ENCODE measurements at places on chromosomes 5 and 9. TPM values are rescaled to one million over a fixed set of nuclear protein-coding genes. Genes with fewer than 3 reads are reported as not detected.

The FAM221B gene
- not detected for total RNA-seq

The RASGEF1C gene
- 0.64 TPM for total RNA-seq

The TAF11L10 gene
- total RNA-seq: not detected

The RANBP3L gene
- not detected for total RNA-seq

- peak overlapping the region; percentile 79 for H3K27ac ChIP-seq
- no peak overlapping the region for H3K4me3 ChIP-seq
- no peaks in the 10 kb centered on the region for H3K27me3 ChIP-seq
- DNase-seq: no peak
- H3K4me1 ChIP-seq: peaks cover 45% of the 10 kb centered on the region
Observed at GRCh38 chr5:33275391-33275790, 165.4 kb upstream of the TARS1 start.

- no peaks in the 10 kb centered on the region for H3K4me1 ChIP-seq
- H3K27ac ChIP-seq: no peak overlapping the region
- peaks cover 2% of the 10 kb centered on the region for H3K27me3 ChIP-seq
- DNase-seq: no peak
- H3K36me3 ChIP-seq: no peaks in the 10 kb centered on the region
Observed at GRCh38 chr5:124104344-124104743, 592.4 kb downstream of the CSNK1G3 start.

GRCh38 chr5:150574818-150575547 lies 65.5 kb upstream of the SYNPO start:
- H3K27ac ChIP-seq: no peak overlapping the region
- H3K27me3 ChIP-seq: peaks cover 7% of the 10 kb centered on the region
- H3K4me3 ChIP-seq: no peak overlapping the region
- DNase-seq: no peak

DNA sequence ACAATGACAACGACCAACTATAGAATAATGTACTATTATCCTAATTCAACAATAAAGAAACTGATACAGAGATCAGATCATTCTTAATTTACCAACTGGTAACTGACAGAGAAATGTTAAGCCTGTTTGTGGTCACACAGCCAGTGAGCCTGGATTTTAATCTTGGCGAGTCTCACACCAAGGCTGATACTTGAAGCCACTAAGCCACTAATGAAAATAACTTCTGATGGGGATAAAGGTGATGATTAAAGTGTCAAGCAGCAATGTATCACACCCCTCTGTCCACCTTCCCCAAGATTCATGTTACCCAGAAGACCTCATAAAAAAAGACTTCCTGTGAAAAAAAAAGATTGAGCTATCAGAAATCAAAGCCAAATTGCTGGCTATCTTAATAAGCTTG lies 350.5 kb downstream of the SPOCK1 start:
- H3K27ac ChIP-seq: no peak overlapping the region
- H3K27me3 ChIP-seq: peaks cover 4% of the 10 kb centered on the region
- no peaks in the 10 kb centered on the region for H3K36me3 ChIP-seq
- H3K4me1 ChIP-seq: peaks cover 11% of the 10 kb centered on the region
- DNase-seq: no peak

GRCh38 chr9:117344892-117345660 lies 69.8 kb downstream of the ASTN2 start:
- H3K4me3 ChIP-seq: no peak overlapping the region
- no peak for DNase-seq
- H3K27me3 ChIP-seq: peaks cover 2% of the 10 kb centered on the region
- H3K27ac ChIP-seq: no peak overlapping the region
- no peaks in the 10 kb centered on the region for H3K4me1 ChIP-seq

- H3K36me3 ChIP-seq: peaks cover 6% of the 10 kb centered on the region
- H3K27ac ChIP-seq: no peak overlapping the region
- no peak for DNase-seq
- peaks cover 5% of the 10 kb centered on the region for H3K27me3 ChIP-seq
- H3K4me3 ChIP-seq: peak overlapping the region; percentile 85
Observed at GRCh38 chr9:133276001-133276884, 1.2 kb upstream of the ABO start.

DNA sequence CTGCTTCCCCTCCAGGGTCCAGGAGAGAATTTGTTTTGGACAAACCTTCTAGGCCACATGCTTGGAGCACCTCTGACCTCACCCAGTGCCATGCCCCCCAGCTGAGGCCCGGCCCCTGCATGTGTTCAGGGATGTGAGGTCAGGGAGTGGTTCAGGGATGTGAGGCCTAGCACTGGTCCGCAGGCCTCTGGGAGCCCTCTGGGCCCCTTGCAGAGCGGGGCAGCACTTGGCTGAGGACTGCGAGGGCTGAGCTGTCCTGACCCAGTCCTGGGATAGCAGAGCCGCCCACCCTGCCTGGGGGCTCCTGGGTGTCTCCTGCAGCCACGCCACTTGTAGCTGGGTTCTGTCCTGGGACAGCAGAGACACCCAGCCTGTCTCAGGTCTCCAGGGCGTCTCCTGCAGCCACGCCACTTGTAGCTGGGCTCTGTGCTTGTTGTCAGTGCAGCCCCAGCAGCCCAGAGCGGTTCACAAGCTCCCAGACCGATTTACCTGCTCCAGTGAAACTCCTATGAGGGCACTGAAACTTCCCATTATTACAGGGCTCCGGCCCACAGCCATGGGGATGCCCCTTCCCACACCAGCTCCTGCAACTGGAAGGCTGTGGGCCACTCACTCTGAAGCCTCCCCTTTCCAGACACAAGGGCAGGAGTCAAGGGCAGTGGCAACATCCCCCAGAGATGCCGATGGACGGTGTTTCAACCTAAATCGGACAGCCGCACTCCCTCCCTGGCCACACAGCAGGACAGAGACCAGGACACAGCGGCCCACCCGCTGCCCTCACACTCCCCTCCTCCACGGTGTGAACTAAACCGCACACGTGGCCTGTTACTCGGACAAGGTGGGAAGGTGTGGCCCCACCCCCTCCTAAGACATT lies 5.4 kb upstream of the CEP72 start:
- H3K27me3 ChIP-seq: peaks cover 12% of the 10 kb centered on the region
- peaks cover 4% of the 10 kb centered on the region for H3K4me1 ChIP-seq
- peak overlapping the region; percentile 25 for H3K27ac ChIP-seq
- DNase-seq: no peak
- peaks cover 5% of the 10 kb centered on the region for H3K36me3 ChIP-seq

DNA sequence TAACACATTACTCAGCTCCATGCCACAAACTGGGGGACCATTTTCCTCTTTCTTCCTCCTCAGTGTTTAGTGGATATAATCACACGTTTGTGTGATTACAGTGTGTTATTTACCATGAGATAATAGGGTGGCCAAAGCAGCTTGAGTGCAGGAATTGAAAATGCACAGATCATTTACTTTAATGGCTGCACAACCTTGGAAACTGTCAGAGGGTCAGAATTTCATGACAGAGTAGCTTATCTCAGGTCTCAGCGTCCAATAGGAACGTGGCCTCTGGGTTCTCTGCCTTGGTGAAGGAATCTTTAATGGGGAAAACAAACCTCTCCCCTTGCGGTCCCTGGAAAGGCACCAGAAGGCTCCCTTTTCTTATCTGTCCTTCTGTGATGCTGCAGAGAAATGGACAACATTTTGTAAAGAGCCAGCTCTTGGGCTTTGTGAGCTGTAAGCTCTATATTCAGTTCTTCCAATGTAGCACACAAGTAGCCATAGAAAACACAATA lies 87.4 kb upstream of the CD180 start:
- H3K4me3 ChIP-seq: no peak overlapping the region
- no peak for DNase-seq
- H3K27ac ChIP-seq: no peak overlapping the region

DNA sequence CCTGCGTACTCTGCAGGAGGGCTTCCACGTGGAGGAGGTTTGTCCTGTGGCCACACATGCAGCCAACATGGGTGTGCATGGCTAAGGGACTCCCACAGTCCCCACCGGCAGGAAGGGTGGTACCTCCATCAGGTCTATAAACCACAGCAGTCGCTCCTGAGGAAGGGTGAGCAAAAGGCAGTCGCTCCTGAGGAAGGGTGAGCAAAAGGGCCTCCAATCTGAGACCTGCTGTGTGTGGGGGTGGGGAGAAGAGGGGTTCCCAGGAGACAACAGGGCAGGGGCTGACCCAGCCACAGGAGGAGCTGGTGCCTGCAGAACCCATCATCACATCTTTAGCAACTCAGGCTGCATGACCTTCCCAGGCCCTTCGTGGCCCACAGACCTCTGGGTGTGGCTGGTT lies 30.3 kb upstream of the AKNA start:
- no peak overlapping the region for H3K27ac ChIP-seq
- peaks cover 10% of the 10 kb centered on the region for H3K36me3 ChIP-seq
- H3K4me1 ChIP-seq: peaks cover 21% of the 10 kb centered on the region
- H3K4me3 ChIP-seq: no peak overlapping the region

- peaks cover 4% of the 10 kb centered on the region for H3K36me3 ChIP-seq
- no peak overlapping the region for H3K27ac ChIP-seq
- no peak for DNase-seq
- peaks cover 15% of the 10 kb centered on the region for H3K4me1 ChIP-seq
Observed at GRCh38 chr5:78761840-78762239, 113.3 kb upstream of the LHFPL2 start.

DNA sequence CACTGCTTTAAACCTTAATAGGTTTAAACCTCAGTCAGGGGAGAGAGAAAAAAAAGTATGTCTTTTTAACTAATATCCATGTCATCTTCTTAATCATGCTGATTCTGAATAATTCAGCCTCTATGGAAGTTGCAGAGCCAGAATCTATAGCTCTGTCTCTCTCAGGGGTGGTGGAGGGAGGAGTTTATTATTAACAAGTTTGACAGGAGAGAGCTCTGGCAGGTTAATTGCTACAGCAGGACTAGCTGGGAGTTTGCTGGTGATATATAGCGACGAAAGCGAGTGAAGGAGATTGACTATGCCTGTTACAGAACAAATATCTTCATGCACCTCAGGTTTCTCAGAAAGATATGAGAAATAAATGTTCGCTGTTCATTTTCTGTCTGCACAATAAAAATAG lies 586.4 kb downstream of the TLE4 start:
- peaks cover 15% of the 10 kb centered on the region for H3K4me1 ChIP-seq
- DNase-seq: no peak
- H3K27ac ChIP-seq: no peak overlapping the region
- no peaks in the 10 kb centered on the region for H3K27me3 ChIP-seq
- H3K4me3 ChIP-seq: no peak overlapping the region

DNA sequence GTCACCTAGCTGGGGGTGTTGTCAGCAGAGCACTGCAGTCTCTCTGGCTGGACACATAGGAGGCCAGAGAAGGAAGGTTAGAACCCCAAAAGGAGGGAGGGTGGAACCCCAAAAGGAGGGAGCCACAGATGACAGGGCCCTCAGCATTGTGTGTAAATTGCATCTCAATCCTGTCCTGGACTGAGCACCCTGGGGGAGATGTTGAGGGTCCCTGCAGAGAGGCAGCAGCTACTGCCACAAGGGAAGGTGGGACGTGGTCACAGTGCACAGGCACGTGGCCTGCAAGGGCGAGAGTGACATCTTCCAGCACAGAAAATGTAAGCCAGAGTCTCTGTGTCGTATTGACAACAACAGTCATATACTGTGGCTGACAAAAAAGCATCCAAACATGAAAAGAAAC lies 36.5 kb upstream of the CEP72 start:
- peaks cover 4% of the 10 kb centered on the region for H3K27me3 ChIP-seq
- H3K4me1 ChIP-seq: no peaks in the 10 kb centered on the region
- no peak overlapping the region for H3K27ac ChIP-seq
- DNase-seq: no peak
- peaks cover 5% of the 10 kb centered on the region for H3K36me3 ChIP-seq

GRCh38 chr9:125400725-125401716 lies 139.4 kb downstream of the GAPVD1 start:
- H3K27ac ChIP-seq: no peak overlapping the region
- peaks cover 2% of the 10 kb centered on the region for H3K4me1 ChIP-seq
- no peaks in the 10 kb centered on the region for H3K36me3 ChIP-seq
- H3K4me3 ChIP-seq: no peak overlapping the region
- DNase-seq: no peak

DNA sequence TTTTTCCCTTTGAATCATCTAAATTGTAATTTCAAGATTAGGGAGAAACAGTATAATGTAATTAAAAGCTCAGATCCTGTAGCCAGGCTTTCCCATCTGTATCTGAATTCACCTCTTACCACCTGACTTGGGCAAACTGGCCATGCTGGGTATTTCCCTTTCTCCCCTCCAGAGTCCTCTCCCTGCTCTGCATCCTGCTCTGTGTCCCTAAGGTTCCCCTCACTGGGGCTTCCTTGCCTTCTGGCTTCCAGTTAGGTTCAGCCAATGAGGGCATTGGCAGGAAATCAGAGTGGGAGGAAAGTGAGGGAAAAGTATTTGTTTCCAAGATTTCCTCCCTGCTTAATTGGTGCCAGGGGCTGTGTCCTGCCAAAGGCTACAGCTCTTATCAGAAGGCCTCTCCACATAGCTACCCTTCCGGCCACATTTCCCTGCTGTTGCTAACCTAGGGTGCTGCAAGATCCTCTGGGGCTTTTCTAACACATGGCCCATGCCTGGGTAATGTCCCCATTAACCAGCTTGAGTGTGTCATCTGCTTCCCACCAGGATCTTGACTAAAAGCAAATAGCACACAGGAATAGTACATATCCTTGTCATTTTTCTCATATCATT lies 51.0 kb upstream of the MPDZ start:
- H3K27me3 ChIP-seq: no peaks in the 10 kb centered on the region
- H3K36me3 ChIP-seq: no peaks in the 10 kb centered on the region
- H3K4me3 ChIP-seq: no peak overlapping the region
- DNase-seq: peak; percentile 42

- DNase-seq: no peak
- H3K4me3 ChIP-seq: no peak overlapping the region
- H3K36me3 ChIP-seq: peaks cover 35% of the 10 kb centered on the region
- no peak overlapping the region for H3K27ac ChIP-seq
- no peaks in the 10 kb centered on the region for H3K4me1 ChIP-seq
- H3K27me3 ChIP-seq: peaks cover 11% of the 10 kb centered on the region
Observed at GRCh38 chr5:178941361-178941760, 363 bp downstream of the ZNF454 start.

DNA sequence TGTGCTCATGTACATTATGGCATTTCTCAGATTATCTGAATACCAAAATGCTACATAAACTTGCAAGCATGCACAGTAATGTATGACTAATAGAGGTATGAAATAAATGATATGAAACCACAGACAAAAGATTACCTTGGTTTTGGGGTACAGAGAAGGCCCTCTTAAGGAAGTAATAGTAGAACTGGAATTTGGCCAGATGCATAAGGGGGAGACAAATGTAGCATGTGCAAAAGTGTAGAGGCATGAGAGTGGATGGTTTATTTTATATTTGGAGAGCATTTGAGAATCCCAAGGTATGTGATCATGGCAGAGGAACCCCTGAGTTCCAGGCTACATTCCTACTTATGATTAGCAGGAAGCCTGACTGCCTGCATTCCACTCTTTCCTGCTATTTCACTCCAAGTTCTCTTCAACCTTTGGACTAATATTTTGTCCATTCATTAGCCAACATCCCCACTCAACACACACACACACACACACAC lies 74.2 kb downstream of the MAMDC2 start:
- no peak overlapping the region for H3K27ac ChIP-seq
- no peak for DNase-seq
- H3K36me3 ChIP-seq: no peaks in the 10 kb centered on the region

Measured in endothelial cell (in vitro differentiated cells).